ENCODE measurements at places on chromosomes 2 and 18.

GRCh38 chr2:237581751-237582746 lies 8.5 kb downstream of the RAB17 start:
- no peak for DNase-seq

- DNase-seq: no peak
Observed at GRCh38 chr18:29034113-29034856, 857.4 kb upstream of the CDH2 start.

- no peak for DNase-seq
Observed at GRCh38 chr2:1990724-1991123, 246.4 kb upstream of the PXDN start.

DNA sequence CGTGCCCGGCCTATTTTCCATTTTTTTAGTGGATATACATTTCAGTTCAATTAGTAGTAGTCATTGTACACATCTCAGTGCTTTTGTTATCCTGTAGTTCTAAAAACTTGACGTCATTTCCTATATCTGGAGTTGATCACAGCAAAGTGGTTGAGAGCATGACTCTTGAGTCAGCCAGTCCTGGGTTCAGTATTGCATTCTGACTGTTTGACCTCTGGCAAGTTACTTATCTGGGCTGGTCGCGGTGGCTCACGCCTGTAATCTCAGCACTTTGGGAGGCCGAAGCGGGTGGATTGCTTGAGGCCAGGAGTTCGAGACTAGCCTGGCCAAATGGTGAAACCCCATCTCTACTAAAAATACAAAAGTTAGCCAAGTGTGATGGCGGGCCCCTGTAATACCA lies 50.4 kb upstream of the PPM1B start:
- no peak for DNase-seq

DNA sequence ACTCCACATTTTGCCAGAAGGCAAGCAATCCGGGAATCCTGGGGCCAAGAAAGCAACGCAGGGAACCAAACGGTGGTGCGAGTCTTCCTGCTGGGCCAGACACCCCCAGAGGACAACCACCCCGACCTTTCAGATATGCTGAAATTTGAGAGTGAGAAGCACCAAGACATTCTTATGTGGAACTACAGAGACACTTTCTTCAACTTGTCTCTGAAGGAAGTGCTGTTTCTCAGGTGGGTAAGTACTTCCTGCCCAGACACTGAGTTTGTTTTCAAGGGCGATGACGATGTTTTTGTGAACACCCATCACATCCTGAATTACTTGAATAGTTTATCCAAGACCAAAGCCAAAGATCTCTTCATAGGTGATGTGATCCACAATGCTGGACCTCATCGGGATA lies 26.8 kb downstream of the B3GNT2 start:
- no peak for DNase-seq

DNA sequence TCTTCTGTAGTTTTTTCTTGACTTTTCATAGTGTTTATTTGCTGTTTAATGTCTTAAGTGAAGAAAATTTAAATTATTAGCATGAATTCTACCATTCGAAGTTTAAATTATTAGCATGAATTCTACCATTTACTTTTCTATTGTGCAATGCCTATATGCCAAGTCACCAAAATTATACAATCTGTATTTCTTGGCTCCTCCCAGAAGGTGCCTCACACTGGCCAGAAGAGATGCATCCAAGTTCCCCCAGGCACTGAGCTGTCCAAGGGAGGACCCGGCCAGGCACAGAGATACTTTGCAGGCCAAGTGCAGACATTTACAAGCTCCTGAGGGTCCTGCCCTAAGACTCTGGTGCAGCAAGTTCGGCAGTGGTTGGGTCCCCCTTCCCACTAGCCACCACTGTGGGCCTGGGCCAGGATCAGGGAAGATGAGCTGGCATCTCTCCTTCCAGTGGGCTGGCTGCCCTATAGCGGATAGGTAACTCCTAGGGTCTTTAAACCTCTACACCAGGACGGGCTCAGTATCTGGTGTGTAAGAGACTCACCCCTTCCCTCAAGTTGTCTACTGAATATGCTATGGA lies 31.3 kb downstream of the TMEM247 start:
- DNase-seq: no peak

- no peak for DNase-seq
Observed at GRCh38 chr2:10415048-10415447, 33.1 kb downstream of the ODC1 start.

DNA sequence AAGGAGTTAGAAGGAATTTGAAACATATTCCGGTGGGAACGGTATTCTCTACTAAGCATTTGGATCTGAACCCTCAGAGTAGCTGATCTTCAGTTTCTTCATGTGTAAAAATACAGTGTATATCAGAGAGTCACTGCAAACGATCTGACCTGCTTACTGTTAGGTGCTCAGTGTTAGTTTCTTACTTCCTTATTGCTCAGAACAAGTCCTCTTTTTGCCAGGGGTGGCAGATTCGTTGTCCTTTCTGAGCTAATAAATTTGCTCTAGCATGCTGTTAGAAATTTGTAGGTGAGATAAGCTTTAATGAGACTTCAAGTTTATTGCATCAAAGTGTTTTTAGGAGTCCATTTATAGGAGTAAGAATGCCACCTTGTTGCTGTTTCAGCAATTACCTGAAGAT lies 15.8 kb downstream of the PLEKHA3 start:
- no peak for DNase-seq

DNA sequence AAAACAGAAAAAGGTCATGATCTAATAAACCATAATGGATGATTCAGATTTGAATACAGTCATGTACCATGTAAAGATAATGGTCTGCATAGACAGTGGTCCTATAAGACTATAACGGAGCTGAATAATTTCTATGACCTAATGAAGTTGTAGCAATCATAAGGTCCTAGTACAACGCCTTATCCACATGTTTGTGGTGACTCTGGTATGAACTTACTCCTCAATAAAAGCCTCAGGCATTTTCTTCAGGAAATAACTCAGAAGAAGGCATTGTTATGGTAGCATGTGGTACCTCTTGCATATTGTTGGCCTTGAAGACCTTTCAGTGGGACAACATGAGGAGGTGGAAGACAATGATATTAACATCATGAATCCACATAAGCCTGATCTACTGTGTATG lies 883.3 kb downstream of the CNTNAP5 start:
- no peak for DNase-seq

DNA sequence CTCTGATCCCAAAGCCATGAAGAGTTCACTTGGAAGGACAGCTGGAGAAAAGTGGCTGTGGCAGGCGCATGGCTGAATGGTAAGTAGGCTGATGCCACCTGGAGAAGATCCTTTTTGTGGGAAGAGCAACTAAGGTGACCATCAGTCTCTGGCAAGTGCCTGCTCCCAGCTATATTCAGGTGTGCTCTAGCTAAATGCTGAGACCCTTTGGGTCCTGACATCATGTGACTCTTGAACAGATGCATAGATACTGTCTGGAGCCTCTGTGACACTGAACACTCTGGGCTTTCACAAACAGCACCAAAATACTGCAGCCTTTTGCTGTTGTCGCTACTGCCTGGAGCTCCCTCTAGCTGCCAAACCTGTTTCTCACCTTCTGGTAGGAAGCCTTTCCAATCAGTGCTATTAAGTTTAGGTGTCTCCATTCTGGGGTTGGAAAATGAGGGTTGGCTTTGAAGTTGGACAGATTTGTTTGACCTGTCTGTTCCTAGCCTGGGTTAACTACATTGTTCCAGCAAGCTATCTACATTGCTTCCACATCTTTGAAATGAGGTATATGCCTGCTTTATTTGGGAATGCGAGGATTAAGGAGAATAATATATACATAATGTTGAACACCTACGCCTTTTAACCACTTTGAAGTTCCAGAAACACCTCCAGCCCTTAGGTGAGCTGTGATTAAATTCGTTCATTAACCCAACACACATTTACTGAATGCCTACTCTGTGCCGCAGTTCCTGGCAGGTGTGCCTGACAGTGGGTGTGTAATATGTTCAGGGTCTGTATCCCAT lies 3.1 kb downstream of the EGR4 start:
- no peak for DNase-seq

- DNase-seq: no peak
Observed at GRCh38 chr2:180411661-180412060, 404.6 kb upstream of the CWC22 start.

DNA sequence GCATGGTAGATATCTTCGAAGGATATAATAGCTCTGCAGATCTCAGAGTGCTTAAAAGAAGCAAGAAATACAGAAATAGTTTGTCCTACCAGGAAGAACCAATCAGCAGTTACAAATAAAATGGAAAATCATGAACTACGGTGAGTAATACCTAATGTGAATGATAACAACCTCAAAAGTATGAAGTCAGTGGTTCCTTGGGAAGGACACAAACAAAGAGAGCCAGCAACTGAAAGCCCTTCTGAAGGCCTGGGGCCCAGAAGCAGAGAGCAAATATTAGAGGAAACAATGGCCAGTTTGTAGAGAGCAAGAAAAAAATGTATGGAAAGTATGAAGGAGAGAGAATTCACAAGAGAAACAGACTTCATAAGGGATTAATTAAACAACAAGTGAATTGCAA lies 226.8 kb upstream of the CHST9 start:
- no peak for DNase-seq

DNA sequence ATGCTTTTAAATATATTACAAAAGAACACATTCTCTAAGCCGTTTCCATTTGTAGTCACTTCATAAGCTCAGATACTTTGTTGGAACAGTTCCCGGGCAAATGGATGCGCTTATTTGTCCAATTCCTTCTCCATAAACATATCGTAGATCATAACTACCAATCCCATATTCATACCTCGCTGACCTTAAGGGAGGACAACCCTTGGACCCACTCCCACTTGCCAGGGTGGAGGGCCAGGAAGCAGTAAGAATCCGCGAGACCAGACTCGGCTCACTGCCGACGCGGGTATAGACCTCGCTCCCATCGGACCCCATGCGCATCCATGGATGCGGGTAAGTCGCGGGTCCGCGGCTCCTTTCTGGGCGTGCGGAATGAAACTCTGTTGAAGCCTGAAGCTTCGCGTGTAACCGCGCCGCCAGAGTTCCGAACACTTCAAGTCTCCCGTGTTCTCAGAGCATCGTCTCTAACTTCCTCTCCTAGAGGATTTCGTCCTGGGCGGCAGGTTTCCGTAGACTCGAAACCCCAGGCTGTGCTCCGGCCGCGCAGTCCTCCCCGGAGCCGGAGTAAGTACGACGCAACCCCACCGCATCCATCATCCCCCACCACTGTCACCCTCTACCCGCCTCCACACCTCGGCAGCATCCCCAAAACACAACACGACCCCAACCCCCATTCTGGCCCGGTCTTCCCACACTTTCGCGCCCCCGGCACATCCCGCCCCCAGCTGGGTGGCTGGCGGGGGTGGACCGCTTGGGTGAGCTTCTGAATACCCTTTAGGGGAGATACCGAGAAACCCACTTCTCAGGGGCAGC lies 1.1 kb downstream of the DSC3 start:
- no peak for DNase-seq

DNA sequence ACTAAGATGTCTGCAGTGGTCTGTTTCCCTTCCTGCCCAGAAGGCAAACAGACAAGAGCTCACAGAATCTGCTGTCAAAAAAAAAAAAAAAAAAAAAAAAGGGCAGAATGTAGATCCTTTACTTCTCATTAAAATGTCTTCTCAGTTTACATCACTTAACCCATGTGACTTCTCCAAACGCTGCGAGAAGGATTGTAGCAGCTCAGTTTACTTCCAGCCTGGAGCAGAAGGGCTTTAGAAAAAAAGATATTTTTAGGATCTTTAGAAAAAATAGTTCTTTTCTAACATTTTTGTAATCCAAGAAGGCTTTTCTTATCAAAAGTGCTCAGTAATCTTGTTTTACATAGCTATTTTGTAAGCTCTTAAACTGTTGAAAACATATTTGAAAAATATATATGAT lies 425.4 kb downstream of the CNTNAP5 start:
- DNase-seq: no peak

- DNase-seq: no peak
Observed at GRCh38 chr2:29400930-29401653, 285.9 kb downstream of the CLIP4 start.

DNA sequence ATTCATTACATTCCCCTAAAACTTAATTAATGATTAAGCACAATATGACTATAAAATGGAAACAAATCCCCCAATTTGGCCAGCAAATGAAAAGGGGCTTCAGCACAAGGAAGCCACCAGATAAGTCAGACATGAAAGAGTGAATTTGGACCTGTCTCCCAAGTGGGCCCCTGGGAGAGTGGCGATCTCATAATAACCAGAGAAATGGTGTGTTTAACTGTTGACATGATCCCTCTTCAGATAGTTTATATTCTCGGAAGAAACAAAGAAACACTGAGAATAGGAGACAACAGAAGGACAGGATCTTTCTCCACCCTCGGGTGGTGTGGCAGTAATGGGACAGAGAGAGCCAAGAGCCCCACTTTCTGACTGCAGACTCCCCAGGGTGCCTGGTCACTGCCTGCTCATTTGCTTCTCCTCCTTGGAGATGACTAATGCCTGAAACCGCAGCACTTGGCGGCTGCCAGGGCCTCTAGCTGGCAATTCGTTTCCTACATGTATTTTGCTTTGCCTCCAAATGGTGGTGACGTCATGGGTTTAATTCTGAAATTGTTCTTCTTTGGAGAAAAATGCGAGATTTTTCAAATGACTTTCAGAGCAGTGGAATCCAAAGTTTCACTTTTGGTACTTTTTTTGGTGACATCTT lies 46.4 kb upstream of the SPP2 start:
- DNase-seq: peak; percentile 77

GRCh38 chr18:47881752-47882455 lies 48.6 kb downstream of the SMAD2 start:
- peak; percentile 11 for DNase-seq

- no peak for DNase-seq
Observed at GRCh38 chr2:200450288-200450687, 59.6 kb downstream of the KCTD18 start.

DNA sequence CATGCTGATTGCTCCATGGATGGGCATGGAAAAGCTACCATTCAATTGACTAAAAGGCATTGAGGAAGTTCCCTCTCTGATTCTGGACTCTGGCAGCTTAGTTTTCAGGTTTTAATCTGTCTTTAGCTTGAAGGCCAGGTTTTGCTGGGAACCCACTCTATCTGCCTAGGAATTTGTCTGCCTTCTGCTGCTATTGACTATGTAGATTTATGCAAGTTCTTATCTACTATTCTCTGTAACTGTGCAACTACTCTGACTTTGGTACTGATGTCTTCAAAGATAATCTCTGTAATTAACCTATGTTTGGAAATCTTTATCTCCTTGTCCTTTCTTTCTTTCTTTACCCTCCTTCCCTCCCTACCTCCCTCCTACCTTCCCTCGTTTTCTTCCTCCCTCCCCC lies 178.8 kb downstream of the DSEL start:
- no peak for DNase-seq

- DNase-seq: no peak
Observed at GRCh38 chr2:54947646-54948045, 102.6 kb downstream of the RTN4 start.
